ENCODE measurements at places on chromosomes 3 and 15.

DNA sequence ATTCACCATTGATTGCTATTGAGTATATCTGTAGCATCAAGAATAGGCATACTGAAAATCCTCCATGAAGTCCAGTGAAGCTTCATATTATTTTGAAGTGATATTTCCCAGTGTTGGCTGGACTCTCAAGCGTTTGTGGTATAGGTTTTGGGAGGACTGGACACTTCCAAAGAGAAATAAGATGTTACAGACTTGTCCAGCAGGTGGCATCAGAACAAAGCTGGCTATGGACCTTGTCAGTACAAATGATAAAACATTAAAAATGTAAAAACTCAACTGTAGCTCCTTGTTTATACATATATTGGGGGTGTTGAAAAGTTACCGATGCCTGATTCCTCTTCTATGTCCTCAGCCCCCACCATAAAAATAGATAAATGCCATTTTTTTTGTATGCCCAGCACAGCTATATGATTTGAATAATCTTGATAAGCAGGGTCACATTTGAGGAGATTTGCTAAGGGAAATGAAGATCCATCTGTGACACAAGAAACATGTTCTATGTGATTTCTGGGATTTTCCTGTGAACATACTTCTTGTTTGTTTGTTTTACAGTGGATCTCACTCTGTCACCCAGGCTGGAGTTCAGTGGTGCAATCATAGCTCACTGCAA is 54.5 kb upstream of the GOLGA6B start:
- DNase-seq: peak; percentile 3

- DNase-seq: no peak
Observed at GRCh38 chr15:74794248-74794969, 12.5 kb downstream of the CSK start.

DNA sequence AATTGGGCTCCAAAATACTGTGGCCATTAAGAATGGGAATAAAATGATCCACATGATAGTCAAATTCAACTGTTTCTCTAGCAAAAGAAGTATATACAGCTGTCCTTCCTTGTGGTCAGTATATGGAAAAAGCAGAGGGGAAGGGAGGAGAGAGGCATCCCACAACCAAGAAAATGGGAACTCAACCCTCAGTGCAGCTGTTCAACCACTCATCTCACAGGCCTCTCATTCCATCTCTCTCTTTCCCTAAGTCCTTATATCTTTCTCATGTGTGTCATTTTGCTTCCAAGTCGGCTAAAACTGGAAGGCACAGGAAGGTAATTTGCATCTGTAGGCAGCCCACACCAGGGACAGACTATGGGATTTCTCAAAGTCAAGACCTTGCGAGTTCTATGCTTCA is 27.5 kb downstream of the AVEN start:
- DNase-seq: no peak

- peak; percentile 35 for DNase-seq
Observed at GRCh38 chr3:53161820-53162671, 1.0 kb downstream of the PRKCD start.

- no peak for DNase-seq
Observed at GRCh38 chr3:107117922-107118536, 259.2 kb upstream of the CCDC54 start.

DNA sequence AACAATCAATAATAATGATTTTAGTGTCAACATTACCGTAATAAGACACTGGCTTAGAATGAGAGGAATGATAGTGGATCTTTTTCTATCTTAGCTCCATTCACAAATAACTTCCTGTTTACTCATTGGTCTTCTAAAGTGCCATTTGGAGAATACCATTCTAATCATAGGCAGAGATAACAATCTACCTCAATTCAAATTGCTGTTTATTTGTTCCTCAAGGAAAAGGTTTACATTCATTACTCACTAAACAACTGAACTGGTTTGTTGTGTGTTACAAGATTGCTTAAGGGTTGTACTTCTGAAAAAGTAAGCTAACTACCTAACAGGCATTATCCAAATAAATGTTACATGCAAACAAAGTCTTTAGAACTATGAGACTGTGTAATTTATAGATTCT is 8.1 kb upstream of the PCOLCE2 start:
- no peak for DNase-seq

DNA sequence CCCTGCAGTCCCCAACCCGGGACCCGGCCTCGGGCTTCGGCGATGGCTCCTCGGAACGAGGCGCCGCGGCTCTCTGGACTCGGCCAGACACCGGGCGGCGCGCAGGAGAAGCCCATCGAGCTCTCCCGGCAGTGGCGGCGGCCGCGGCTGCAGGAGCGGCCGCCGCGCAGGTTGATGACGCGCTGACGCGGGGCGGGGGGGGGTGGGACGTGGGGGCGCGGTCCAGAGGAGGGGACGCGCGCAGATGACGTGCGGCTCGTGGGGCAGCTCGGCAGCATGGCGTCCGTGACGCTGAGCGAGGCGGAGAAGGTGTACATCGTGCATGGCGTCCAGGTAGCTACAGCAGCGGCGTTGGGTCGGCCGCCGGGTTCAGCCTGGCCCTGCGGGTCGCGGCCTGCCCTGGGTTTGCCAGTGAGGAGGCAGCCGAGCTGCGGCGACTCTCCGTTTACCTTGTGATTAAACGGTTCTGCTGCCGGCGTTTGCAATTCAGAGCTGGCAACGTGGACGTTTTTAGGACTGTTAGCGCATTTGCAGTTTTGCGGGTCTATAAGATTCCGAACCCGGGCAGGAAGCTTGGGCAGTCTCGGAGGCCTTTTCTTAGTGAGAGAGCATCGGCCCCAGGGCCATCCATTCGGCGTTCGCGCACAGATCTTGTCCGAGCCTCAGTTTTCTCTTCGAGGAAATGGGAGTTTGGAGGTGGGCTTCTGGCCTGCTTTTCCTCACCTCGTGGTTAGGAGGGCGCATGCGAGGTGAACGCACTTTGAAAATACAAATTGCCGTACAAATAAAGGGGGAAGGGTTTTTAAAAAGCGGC is at the start of the genes EXOSC7 and ZDHHC3:
Gene EXOSC7 (plus strand): TSS at position 243 of the 814 bp plus-strand sequence. CDS start 34 bp downstream, at position 277.
Gene ZDHHC3 (minus strand): TSS at position 173 of the 814 bp plus-strand sequence. CDS start 16,738 bp downstream, outside the sequence.
- DNase-seq: peak; percentile 78

- no peak for DNase-seq
Observed at GRCh38 chr3:37481982-37482381, 307.6 kb upstream of the LRRFIP2 start.

DNA sequence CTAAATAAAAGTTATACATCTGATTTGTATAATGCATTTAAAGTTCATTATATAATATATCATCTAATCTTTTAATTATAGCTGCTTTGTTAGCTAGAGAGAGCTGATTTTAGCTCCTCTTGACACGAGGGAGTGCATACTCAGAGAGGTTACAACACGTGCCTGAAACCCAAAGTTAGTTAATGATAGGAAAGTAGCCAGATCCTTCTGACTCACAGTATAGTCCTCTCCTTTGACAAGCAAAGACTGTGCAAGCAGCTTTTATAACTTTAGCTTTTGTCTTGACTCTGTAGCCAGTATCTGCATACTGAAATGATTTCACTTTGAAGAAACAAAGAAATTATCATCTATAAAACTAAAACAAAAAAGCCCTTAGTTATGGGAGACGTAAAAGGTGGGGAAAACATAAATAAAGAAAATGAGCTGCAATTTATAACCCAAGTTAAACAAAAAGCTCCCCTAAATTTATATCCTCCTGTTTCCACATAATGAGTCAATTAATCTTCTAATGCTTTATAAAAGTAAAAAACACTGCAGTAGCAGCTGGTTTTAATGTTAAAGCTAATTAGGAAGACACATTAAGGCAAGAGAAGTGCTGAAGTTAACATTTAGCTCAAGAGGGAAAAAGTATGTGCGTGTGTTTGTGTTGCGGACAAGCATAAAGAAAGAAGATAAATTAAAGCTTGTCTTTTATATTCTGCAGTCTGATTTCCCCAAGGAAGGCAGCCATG is 13.1 kb downstream of the GABRR3 start:
- DNase-seq: no peak

DNA sequence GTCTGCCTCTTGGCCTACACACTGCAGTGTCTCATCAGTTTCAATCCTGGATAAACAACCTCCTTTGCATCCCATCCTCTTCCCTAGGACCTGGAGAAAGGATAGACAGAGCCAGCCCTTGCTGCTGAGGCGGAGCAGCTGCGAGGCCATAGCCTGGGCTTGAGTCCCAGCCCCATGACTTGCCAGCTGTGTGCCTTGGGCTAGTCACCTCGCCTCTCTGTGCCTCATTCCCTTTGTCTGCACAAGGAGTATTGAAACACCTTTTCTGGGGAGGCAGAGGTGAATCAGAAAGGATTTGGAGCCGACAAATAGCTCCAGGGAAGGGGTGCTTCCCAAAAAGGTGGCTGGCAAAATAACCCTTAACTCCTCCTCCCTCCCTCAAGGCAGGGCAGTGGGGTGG is 65.0 kb upstream of the SLC6A1 start:
- no peak for DNase-seq

- no peak for DNase-seq
Observed at GRCh38 chr3:177599326-177599725, 402.0 kb upstream of the TBL1XR1 start.

DNA sequence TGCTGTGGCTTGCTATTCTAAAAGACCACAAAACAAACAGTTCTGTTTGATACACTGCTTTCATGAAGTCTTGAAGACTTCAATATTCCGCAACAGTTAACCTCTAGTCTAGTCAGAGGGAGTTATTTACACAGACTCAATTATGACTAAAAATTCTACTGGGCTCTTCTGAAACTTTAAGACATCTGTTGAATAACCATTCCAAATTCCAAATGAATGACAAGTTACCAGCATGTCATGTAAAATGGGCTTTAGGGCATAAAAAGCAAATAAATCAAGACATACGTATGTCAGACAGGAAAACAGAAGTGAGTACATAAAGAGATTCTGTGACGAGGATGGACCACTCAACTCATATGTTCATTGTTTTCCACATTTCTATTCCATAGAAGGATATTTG is 93.9 kb downstream of the PLOD2 start:
- DNase-seq: no peak

GRCh38 chr3:60188803-60189202 is 1062.4 kb downstream of the FHIT start:
- DNase-seq: no peak

GRCh38 chr3:76788206-76788605 is 251.7 kb upstream of the ROBO2 start:
- no peak for DNase-seq

DNA sequence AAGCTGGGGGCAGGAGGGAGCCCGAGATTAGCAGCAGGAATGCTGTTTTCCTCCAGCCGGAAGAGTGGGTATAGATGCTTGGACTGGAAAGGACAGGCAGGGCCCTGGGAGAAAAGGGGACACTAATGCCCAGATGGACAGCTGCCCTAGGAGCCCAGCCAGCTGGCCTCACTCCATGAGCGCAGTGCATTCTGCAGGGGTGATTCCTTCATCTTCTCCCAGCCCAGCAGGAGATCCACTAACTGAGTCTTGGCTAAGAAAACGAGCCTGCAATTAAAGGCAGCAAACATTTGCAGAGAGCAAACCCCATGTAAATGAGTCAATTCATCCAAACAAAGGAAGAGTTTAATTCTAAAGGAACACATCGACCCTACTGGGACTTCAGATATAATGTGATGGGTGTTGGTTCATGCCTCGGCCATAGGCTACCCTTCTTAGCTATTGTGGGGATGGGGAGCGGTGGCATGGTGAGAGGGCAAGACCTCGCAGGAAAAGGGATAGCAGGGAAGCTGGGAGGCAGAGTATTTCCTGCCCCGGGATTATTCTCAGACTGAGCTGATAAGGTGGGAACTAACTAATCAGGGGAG is 13.3 kb upstream of the MINAR1 start:
- DNase-seq: no peak

GRCh38 chr3:36434687-36435426 is 54.6 kb downstream of the STAC start:
- DNase-seq: no peak

DNA sequence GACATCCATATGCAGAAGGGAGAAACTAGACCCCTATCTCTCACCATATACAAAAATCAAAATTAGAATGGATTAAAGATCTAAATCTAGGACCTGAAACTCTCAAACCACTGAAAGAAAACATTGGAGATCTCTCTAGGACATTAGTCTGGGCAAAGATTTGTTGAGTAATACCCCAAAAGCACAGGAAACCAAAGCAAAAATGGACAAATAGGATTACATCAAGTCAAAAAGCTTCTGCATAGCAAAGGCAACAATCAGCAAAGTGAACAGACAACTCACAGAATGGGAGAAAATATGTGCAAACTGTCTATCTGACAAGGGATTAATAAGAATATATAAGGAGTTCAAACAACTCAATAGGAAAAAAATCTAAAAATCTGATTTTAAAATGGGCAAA is 54.8 kb downstream of the MYO9A start:
- no peak for DNase-seq

- DNase-seq: no peak
Observed at GRCh38 chr15:85463276-85463892, 83.0 kb downstream of the AKAP13 start.

DNA sequence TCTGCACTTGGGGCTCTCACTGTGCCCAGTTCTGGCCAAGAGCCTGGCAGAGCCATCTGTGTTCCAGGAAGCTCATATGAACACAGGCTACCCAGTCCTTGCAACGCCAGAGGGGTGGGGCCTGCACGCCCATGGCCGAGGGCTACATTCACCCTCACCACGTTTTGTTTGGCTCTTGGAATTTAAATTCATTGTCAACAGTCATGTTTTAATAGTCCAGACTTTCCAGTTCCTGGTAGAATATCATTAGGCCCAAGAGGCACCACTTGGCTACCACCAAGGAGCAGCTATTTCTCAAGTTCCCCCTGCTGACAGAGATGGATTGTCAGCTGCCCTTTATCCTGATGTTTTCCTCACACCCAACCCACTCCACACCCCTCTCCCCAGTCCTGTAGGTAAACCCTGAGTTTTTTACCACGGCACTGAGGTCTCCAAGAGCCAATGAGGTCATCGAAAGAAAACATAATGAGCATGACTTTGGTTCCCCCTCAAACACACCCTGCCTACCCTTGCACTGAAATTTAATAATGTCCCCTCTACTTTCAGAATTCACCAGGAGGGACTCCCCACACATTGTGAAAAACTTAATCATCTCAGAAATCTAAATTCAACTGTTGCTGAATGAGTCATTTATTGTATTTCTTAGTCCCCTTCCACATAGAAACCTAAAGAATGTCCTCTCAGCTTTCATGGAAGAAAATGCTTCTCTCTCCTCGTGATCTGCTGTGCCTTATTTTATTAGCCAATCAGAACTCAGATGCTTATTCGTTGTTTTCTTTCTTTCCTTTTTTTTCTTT is 125.1 kb downstream of the SHQ1 start:
- no peak for DNase-seq

- no peak for DNase-seq
Observed at GRCh38 chr15:40238532-40239403, at the start of gene PAK6. TSS of gene PAK6 (plus strand) at chr15:40239063. CDS start at chr15:40264786, 25,723 bp downstream.

DNA sequence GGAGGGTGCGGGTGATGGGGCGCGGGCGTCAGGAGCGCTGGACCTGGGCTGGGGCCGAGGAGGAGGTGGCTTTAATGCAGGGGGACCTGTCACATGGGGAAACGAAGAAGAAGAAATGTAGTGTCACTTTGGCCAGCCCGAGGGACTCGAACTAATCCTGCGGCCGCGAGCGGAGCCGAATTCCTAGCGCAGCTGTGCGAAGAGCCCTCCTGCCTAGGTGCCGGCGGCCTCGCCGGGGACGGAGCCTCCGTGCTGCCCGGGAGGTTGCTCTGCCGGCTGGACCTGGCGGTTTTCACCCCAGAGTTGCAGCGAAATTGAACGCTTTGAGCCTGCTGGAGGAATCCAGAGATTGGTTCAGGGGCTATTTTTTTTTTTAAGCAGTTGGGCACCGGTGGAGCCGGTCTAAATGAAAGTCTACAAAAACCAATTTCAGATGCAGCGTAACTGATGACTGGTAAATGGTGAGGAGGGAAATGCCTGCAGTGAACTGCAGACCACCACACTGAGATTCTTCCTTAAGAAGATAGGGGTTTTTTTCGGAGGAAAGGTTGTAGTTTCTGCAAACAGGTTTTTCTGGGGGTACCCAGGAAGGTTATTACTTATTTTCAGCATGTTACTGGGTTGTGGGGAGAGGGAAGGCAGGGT is 662 bp downstream of the TMEM108 start:
- no peak for DNase-seq

GRCh38 chr15:67144609-67145311 is 79.4 kb downstream of the SMAD3 start:
- no peak for DNase-seq
